ENCODE measurements at places on chromosomes 3 and 15.

GRCh38 chr3:106398891-106399600 lies 530.2 kb upstream of the CBLB start:
- no peak for DNase-seq

GRCh38 chr3:11306817-11307589 lies 34.8 kb downstream of the ATG7 start:
- DNase-seq, result no peak

GRCh38 chr3:157119369-157119951 lies 40.5 kb downstream of the CCNL1 start:
- DNase-seq, result no peak

DNA sequence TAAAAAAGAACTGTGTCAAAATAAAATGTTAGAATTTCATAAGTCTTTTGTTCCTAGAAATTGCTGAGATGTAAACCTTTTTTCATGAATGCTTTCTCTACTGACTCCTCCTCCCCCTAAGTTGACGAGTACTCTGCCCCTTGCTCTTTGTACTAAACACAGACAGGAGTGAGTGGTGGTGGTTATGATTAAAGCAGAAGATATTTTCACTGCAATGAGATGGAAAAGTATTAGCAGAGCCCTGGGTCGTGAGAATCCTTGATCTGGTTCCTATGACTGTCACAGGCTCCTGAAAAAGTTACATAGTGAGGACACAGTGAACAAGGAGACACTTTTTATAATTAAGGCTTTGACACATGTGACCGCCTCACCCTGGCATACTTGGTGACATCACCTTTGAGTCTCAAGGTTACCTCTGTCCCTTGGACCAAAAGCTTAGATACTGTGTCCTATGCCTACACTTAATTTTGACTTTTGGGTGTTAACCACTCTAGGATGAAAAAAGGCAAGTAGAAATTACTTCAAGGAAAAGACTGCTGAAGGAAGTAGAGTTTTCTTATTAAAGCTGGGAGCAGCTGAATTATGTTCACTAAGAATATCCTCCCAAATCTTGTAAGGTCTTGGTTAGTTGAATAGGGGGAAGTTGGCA lies 130.4 kb upstream of the LYSMD4 start:
- DNase-seq, result no peak

DNA sequence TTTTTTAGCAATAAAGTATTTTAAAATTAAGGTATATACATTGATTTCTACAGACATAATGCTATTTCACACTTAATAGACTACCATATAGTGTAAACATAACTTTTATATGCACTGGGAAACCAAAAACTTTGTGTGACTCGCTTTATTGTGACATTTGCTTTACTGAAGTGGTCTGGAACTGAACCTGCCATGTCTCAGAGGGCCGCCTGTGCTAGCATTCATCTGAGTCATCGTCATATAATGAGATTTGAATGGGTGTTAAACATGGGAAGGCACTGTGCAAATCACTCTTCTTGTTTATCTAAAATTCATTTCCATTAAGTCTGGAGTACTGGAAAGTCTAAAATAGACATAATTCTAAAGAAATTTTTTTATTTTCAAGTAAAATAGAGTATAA lies 12.9 kb downstream of the EIF2AK4 start:
- DNase-seq, result no peak

- DNase-seq, result no peak
Measured at GRCh38 chr15:99050328-99050980, 42.9 kb upstream of the PGPEP1L start.

GRCh38 chr3:186208296-186208989 lies 99.6 kb upstream of the ETV5 start:
- no peak for DNase-seq

DNA sequence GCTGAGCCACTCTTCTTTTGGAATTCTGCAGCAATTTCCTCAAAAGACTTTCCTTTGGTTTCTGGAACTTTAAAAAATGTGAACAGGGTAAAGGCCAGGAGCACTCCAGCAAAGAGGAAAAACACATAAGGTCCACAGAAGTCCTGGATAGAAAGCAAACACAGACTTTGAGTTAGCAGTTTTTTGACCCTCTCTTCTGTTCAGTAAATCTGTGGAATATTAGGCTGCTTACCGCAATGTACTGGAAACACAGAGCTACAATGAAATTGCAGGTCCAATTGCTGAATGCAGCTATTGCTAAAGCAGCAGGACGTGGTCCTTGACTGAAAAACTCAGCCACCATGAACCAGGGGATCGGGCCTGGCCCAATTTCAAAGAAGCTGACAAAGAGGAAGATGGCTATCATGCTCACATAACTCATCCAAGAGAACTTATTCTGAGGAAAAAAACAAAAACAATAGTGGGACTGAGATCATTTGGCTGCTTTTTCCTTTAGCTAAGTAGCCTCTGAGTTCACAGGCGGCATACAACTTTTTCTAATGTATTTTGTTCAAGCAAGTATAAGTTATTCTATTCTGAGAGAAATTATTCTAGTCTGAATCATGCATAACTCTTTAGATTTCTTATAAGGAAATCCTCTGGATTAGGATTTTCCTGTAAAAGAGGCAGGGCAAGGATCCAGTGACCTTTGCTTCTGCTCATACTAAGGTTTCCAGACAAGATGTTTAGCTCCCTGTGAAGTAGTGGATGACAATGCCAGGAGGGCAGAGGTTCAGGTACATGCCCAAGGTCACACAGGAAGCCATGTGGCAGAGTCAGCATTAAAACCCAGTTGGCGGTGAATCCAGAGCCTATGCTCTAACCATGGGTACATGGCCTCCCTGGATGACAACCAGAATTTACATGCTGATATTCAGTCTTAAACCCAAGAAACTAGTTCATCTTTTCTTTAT lies 28.3 kb downstream of the SLC2A2 start:
- no peak for DNase-seq

- no peak for DNase-seq
Measured at GRCh38 chr15:29382862-29383261, 113.2 kb upstream of the NSMCE3 start.

GRCh38 chr3:59786374-59786773 lies 736.5 kb upstream of the CFAP20DC start:
- no peak for DNase-seq

- no peak for DNase-seq
Measured at GRCh38 chr3:136346486-136346885, 96.3 kb downstream of the PCCB start.

DNA sequence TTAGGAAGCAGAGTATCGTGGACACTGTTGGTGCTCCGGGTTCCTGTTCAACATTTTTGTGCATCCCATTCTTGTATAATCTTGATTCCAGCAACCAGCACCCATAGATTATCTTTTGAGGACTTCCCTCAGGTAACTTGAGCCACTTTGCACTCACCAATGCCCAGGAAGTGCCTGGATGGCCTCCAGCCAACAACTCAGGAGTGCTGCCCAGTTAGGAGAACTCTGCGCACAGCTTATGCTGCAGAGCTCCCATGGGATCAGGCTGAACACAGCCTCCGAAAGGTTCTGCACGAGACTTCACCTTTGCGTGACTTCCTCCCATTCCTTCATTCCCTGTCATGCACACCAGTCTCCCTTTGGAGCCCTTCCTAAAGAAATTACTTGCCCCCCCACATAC lies 64.3 kb upstream of the LRRN1 start:
- DNase-seq, result no peak

DNA sequence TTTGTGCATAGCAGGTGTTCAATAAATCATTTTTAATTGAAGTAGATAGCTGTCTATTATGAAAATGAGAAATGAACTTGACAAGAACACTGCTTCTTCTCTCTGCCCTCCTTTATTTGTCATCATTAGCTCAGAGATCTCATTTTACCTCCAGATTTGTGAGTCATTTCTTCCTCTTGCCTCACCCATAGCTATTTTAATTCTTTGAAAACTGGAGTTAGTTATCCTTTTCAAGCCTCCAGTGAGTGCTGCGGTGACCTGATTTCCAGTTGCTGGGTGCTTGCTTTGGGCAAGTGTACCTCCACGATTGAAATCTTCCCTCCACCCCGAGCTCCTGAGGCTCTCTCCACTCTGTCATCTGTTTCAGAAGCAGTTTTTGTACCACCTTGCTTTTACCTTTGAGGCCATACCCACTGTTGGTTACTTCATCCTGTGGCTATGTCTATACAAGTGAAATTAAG lies 114.6 kb downstream of the NFKBIZ start:
- DNase-seq, result no peak

DNA sequence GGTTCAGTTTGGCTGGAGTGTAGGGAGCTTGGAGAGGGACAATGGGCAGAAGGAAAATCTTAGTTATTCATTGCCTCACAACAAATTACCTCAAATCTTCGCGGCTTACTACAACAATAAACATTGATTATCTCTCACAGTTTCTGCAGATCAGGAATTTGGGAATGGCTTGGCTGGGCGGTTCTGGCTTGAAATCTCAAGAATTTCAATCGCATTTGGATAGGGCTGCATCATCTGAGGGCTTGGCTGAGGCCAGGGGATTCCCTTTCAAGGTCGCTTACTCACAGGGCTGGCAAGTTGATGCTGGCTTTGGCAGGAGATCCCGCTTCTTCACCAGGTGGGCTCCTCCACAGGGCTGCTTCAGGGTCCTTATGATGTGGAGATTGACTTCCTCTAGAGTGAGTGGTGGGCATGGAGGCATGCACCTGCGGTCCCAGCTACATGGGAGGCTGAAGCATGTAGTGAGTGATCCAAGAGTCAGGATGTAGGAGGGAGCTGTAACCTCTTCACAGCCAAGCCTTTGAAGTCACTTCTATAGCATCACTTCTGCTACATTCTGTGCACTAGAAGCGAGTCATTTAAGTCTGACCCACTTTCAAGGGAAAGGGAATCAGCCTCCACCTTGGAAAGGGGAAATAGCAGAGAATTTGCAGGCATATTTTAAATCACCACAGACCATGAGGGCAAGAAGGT lies 63.1 kb downstream of the CDC25A start:
- DNase-seq, result no peak

GRCh38 chr3:161291191-161291901 lies 70.2 kb downstream of the NMD3 start:
- no peak for DNase-seq

- DNase-seq, result no peak
Measured at GRCh38 chr15:70517194-70517590, 246.2 kb downstream of the UACA start.

GRCh38 chr3:23071296-23071695 lies 131.8 kb upstream of the UBE2E2 start:
- DNase-seq, result no peak

DNA sequence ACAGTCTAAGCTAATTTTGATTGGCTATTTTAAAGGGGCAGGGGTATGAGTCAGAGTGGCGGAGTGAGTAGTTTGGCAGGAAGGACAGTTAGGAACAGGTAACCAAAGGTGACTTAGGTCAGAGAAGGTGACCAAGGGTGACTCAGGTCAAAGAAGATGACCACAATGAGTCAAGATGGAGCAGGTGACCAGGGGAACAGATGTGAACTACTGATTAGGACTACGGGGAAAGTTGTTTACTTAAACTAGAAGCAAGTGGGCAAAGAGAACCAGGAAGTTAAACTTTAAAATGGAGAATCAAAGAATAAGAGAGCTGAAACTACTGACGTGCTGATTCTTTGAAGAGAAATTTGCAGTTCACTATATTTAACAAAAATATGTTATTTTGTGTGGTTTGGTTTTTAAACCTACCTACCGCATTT lies 14.1 kb upstream of the CA12 start:
- DNase-seq, result no peak

GRCh38 chr3:132318451-132318850 lies 1.2 kb downstream of the ACP3 start:
- DNase-seq, result no peak

GRCh38 chr3:99774467-99774866 lies 43.2 kb upstream of the CMSS1 start:
- DNase-seq, result no peak

- DNase-seq, result no peak
Measured at GRCh38 chr3:64888840-64889392, 201.1 kb upstream of the ADAMTS9 start.

GRCh38 chr15:62287066-62287857 lies 122.2 kb upstream of the C2CD4B start:
- DNase-seq, result no peak

DNA sequence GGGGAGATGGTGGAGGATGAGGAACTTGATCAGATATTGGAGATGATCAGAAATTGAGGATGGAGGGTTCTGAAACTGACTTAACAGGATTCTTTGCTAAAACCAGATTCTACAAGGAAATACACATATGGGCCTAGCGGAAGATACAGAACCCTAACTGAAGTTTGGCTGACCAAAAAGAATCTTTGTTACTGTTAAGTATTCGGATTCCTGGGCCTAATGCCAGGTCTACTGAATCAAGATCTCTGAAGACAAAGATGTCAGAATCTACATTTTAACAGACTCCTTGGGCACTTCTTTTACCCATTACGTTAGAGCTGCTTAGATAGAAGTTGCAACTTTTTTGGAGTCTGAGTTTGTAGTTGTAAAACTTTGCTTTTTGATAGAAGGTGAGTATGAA lies 137.7 kb downstream of the FNDC3B start:
- DNase-seq, result no peak

GRCh38 chr15:92162657-92163056 lies 231.0 kb upstream of the ST8SIA2 start:
- DNase-seq, result no peak

GRCh38 chr3:8368598-8368997 lies 133.0 kb upstream of the LMCD1 start:
- no peak for DNase-seq

- no peak for DNase-seq
Measured at GRCh38 chr3:168251371-168251770, 155.6 kb upstream of the GOLIM4 start.

DNA sequence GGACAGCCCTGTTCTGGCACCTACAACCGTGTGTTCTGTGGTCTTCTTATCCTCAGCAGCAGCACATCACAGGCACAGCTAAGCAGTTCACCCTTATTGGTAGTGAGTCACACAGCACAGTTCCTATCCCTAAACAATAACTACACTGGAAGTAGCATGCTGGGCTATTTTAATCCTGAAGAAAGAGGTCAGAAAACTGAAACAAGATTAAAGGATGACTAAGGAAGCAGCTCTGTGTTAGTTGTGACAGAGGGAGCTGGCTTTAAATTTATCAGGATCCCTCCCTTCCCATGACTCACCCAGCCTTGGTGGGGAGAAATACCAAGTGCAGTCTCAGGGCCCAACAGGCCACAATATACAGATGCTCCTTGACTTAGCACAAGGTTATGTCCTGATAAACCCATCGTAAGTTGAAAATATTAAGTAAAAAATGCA lies 144.3 kb downstream of the ERC2 start:
- DNase-seq, result no peak

DNA sequence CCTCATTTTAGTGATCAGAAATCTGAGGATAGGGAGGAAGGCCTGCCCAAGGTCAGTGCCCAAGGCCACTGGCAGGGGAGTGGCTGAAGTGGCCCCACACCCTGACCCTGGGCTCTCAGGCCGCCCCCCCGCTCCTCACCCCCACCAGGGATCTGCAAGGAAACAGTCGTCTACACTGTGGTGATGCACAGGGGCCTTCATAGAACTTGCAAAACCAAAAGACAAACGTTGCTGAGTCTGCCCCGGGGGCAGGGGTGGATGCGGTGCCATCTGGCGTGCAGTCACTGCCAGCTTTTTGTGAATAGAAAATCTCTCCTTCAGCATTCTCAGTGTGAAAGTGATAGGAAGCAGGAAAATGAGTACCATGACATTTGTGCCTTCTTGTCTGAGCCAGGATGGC lies 41.3 kb downstream of the WHAMM start:
- DNase-seq, result no peak

- DNase-seq, result no peak
Measured at GRCh38 chr3:40216471-40216870, 93.0 kb upstream of the EIF1B start.

- no peak for DNase-seq
Measured at GRCh38 chr3:66423791-66424190, 77.0 kb downstream of the LRIG1 start.
